ENCODE measurements at places on chromosomes 11 and 22. TPM values are rescaled to one million over a fixed set of nuclear protein-coding genes. Genes with fewer than 3 reads are reported as not detected.
A peak's percentile ranks its signal among the peaks of the same experiment; 100 is the strongest.

GRCh38 chr22:46561435-46561905 is 24.1 kb upstream of the CELSR1 start:
- H3K4me3 ChIP-seq, result no peak overlapping the region
- DNase-seq, result no peak
- no peaks in the 10 kb centered on the region for H3K36me3 ChIP-seq
- H3K27me3 ChIP-seq, result no peaks in the 10 kb centered on the region
- H3K4me1 ChIP-seq, result peaks cover 14% of the 10 kb centered on the region
- no peak overlapping the region for H3K27ac ChIP-seq

- H3K4me1 ChIP-seq, result no peaks in the 10 kb centered on the region
- no peak overlapping the region for H3K27ac ChIP-seq
- no peaks in the 10 kb centered on the region for H3K27me3 ChIP-seq
- no peaks in the 10 kb centered on the region for H3K36me3 ChIP-seq
- H3K4me3 ChIP-seq, result no peak overlapping the region
Measured at GRCh38 chr11:106161775-106162634, 84.5 kb downstream of the AASDHPPT start.

DNA sequence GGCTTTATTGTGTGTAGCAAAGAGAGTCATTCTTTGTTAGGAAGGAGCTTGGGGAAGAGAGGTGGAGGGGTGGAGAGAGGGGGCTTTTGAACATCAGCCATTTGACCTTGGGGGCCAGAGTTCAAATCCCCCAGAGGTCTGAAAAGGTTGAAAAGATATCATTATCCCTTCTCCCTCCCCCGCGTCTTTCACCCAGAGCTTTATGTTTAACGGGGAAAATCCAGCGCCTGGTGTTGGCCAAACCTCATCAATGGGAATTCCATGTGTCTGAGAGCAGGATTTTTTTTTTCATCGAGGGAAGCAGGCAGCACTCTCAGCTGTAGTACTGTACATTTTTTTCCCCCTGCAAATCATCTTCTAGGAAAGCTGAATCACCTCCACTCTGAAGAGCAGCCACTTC is 122.4 kb upstream of the HSD17B12 start:
- no peak overlapping the region for H3K4me3 ChIP-seq
- no peaks in the 10 kb centered on the region for H3K27me3 ChIP-seq
- H3K4me1 ChIP-seq, result no peaks in the 10 kb centered on the region
- no peak for DNase-seq
- no peak overlapping the region for H3K27ac ChIP-seq

DNA sequence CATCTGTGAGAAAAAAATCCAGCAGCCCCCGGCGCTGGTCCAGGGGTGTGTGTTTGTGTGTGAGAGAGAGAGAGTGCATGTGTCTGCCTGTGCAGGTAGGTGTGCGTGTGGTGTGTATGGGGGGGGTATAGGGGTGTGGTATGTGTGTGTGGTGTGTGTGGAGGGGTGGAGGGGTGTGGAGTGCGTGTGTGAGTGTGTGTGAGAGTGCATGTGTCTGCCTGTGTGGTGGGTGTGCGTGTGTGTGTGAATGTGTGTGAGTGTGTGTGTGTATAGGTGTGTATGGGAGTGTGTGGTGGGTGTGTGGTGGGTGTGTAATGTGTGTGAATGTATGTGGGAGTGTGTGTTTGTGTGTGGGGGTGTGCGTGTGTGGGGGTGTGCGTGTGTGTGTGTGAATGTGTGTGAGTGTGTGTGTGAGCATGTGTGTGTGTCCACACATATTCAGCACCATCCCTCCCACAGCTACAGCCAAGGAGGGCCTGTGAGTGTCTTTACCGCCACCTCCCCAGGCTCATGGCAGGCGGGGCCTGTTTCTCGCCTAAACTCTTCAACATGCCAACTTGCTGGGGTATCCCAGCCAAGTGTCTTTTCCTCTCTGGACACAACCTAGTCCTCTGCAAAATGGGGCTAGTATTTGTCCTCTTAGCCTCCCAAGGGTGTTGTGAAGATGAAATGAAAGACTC is 11.9 kb downstream of the LMO1 start:
- peak; percentile 22 for DNase-seq
- H3K27ac ChIP-seq, result no peak overlapping the region
- H3K27me3 ChIP-seq, result no peaks in the 10 kb centered on the region

GRCh38 chr11:29527391-29527936 is 489.4 kb downstream of the KCNA4 start:
- no peak overlapping the region for H3K27ac ChIP-seq
- no peak overlapping the region for H3K4me3 ChIP-seq
- H3K27me3 ChIP-seq, result no peaks in the 10 kb centered on the region

DNA sequence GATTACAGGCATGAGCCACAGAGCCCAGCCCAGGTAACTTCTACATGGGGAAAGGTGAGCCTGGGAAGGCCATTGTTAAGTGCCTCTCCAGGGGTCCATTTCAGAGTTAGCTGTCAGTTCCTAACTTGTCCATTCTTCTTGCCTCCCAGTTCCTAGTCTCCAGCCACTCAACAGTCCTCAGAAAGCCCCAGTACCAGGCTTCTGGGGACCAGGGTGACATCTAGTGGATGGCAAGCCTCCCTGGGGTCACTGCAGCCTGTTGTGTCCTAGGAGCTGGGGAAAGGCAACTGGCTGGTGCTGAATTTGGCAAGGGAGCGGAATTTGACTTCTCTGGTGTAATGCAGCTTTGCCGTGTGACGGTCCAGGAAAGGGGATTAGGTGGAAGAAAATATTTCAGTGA is 2.1 kb downstream of the LGALS12 start:
- no peak for DNase-seq
- H3K36me3 ChIP-seq, result no peaks in the 10 kb centered on the region
- no peaks in the 10 kb centered on the region for H3K4me1 ChIP-seq
- H3K27ac ChIP-seq, result no peak overlapping the region
- no peaks in the 10 kb centered on the region for H3K27me3 ChIP-seq
- H3K4me3 ChIP-seq, result no peak overlapping the region

DNA sequence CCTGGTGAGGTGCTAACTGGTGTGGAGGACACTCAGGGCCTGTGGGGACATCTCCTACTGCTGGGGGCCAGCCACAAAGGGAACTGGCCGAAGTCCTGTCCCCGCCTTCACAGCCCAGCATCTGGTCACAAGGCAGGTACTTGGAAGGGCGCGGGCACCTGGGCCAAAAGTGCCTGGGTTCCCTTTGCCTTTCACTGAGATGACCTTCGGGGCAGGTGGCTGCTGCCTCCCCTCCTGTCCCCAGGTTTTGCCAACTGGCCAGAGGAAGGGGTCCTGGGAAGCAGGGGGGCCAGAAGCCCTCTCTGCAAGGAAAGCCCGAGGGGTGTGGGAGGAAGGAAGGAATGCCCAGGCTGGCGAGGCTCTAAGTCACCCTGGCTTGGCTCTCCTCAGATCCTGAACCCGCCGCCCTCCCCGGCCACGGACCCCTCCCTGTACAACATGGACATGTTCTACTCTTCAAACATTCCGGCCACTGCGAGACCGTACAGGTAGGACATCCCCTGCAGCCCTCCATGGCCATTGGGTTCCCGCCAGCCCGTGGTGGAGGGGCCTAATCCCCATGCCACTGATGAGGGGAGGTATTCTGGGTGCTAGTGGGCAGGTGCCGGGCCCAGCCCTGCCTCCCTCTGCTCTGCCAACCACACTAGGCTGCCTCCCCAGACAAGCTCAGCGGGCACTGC is 14.4 kb upstream of the PPP6R3 start:
- no peaks in the 10 kb centered on the region for H3K4me1 ChIP-seq
- peaks cover 51% of the 10 kb centered on the region for H3K36me3 ChIP-seq
- H3K27ac ChIP-seq, result no peak overlapping the region
- peak; percentile 46 for DNase-seq
- H3K4me3 ChIP-seq, result no peak overlapping the region
- no peaks in the 10 kb centered on the region for H3K27me3 ChIP-seq

DNA sequence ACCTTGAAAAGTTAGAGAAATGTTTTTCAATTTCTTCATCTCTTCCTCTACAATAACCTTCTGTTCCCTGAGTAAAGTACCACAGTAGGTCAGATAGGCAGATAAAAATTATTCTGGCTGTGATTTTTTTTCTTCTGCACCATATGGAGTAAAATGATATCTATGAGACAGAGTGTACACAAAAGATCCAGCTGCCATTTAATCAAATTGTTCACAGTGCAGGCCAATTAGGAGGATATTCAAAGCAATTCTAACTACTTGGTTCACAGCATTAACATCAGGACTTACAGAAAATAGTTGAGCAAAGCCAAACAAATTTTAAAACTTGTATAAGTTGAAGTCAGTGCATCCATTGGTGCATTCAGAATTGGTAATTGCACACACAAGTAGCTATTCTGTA is 147.9 kb upstream of the LUZP2 start:
- no peaks in the 10 kb centered on the region for H3K4me1 ChIP-seq
- H3K36me3 ChIP-seq, result no peaks in the 10 kb centered on the region
- H3K27ac ChIP-seq, result no peak overlapping the region
- no peaks in the 10 kb centered on the region for H3K27me3 ChIP-seq
- H3K4me3 ChIP-seq, result no peak overlapping the region

DNA sequence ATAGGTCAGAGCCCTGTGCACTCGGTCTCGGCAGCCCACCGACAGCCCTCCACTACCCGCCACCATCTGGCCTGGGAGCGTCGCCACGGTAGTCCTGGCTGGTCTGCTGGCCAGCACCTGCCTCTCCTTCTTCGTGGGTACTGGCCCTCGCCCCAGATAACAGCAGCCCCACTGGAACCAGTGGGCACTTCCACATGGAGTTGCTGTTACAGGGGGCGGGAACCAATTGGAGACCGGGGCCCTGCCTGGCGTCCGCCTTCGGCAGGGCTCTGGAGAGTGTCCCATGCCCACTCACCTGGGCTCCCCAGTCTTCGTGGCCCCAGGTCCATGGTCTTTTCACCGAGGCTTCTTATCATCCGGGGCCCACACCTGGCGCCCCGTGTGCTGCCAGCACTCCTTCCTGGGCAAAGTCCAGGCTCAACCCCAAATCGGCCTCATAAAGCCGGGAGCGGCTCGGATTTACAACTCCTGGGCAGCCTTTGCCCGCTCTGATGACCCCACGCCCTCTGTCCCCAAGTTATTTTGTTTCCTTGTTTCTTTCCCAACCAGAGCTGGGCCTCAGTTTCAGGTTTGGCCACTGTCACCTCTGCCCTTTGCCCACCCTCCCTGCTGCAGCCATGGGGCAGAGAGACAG is 12.9 kb upstream of the EHD1 start:
- H3K4me1 ChIP-seq, result peaks cover 12% of the 10 kb centered on the region
- no peaks in the 10 kb centered on the region for H3K36me3 ChIP-seq
- H3K27me3 ChIP-seq, result no peaks in the 10 kb centered on the region
- peak overlapping the region; percentile 61 for H3K4me3 ChIP-seq

The PAMR1 gene
- 2.6 TPM for total RNA-seq

The PRDM11 gene
- total RNA-seq, result 10.7 TPM

The OR52A1 gene
- total RNA-seq, result not detected

The LINC01488 gene
- total RNA-seq, result not detected

The VPREB3 gene
- not detected for total RNA-seq
